AML-193 (cell line): ENCODE measurements at places on chromosomes 6 and 20.

- DNase-seq, result no peak
These were observed 138.4 kb downstream of the EYA2 start for GRCh38 chr20:47032933-47033578.

GRCh38 chr20:18705910-18706309, 107.7 kb upstream of the SCP2D1 start:
- no peak for DNase-seq

GRCh38 chr6:26304213-26304796, 60.7 kb upstream of the BTN3A2 start:
- DNase-seq, result no peak

DNA sequence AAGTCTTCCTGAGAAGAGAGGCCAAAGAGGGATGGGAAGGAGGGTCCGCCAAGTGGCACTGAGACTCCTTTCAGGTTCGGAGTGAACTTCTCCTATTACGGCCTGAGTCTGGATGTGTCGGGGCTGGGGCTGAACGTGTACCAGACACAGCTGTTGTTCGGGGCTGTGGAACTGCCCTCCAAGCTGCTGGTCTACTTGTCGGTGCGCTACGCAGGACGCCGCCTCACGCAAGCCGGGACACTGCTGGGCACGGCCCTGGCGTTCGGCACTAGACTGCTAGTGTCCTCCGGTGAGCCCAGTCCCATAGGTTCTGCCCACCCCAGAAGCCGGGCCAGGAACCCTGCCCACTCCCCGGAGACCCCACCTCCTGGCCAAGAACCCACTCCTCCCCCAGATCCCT, 4.1 kb downstream of the SLC22A7 start:
- DNase-seq, result no peak

- DNase-seq, result no peak
These were observed 17.6 kb downstream of the ARID1B start for GRCh38 chr6:156794546-156795354.

DNA sequence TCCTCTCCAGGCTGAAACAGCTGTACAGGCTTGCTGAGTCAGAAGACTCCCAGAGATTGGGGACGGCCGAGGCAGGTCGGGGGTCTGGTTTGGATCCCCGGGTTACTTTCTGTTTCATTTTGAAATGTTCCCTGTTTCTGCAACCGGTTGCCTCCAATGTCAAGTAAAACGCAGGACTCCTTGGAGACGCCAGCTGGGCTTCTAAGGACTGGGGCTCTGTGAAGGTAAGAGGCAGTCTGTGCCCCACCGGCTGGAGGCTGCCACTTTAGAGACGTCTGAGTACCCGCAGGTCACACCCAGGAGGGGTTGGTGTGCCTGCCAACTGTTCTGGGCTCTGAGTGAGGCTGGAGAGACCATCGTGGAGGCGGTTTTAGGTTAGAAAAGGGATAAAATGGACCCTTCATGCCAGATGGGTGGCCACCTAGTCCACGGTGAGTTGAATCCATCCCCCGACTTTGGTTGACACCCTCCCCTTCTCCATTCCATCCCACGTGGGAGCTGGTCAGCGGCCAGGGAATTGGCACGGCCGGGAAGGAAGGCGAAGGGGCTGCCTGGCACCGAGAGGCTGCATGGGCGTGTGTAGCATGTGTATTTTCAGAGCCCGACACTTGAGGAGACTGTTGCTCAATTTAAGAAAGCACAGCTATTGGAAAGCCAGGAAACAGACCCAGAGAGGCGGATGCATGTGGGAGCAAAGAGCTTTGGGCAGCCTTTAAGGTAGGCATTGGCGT, 240.9 kb downstream of the PHACTR1 start:
- DNase-seq, result peak; percentile 83

GRCh38 chr6:129695373-129696027, 14.5 kb downstream of the ARHGAP18 start:
- DNase-seq, result no peak

- DNase-seq, result peak; percentile 61
These were observed 484.7 kb downstream of the TFAP2B start for GRCh38 chr6:51303338-51303737.

- no peak for DNase-seq
These were observed 793 bp upstream of the FAM50B start for GRCh38 chr6:3848380-3848779.

DNA sequence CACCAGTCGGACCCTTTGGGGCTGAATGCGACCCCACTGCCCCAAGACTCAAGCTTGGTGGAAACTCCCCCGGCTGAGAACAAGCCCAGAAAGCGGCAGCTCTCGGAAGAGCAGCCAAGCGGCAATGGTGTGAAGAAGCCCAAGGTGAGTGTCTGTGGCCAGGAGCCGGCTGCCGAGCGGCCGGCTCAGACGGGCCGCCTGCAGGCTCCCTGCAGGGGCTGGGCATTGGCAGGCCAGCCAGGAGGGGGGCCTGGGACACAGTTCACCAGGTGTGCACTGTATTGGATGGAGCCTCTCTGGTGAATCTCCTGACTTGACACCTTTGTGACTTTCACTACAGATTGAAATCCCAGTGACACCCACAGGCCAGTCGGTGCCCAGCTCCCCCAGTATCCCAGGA, 6.0 kb downstream of the PCIF1 start:
- DNase-seq, result no peak

DNA sequence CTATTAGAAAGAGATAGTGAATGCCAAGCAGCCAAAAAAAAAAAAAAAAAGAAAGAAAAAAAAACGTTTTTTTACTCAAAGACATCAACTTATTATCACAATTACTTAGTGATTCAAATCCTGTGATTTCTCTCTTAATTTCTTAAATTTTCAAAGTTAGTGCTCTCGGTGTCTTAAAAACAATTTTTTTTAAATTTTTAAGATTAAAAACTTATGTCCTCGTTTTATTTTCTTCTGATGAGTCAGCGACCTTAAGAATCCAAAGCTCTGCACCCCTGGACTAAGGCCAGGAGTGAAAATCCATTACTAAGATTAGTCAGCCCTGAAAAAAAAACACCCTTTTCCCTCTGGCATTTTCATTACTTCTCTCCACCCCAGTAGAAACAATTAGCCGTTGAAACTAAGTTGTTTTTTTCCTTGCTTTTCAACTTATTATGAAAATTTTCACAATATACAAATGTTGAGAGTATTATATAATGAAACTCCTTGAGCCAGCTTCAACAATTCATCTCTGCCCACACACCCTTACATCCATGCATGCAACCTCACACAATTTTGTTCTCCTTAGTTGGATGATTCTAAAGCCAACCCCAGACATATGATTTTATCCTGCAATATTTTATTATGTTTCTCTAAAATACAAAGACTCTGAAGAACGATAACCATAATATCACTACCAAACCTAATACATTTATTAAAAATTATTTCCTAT, 85.6 kb upstream of the CARMIL1 start:
- DNase-seq, result no peak
